ENCODE measurements at places on chromosomes 4 and X.

- H3K27ac ChIP-seq, result no peak overlapping the region
- H3K4me1 ChIP-seq, result no peaks in the 10 kb centered on the region
- DNase-seq, result no peak
- H3K4me3 ChIP-seq, result no peak overlapping the region
These were observed 42.8 kb downstream of the MAGEB17 start for GRCh38 chrX:16210061-16210460.

DNA sequence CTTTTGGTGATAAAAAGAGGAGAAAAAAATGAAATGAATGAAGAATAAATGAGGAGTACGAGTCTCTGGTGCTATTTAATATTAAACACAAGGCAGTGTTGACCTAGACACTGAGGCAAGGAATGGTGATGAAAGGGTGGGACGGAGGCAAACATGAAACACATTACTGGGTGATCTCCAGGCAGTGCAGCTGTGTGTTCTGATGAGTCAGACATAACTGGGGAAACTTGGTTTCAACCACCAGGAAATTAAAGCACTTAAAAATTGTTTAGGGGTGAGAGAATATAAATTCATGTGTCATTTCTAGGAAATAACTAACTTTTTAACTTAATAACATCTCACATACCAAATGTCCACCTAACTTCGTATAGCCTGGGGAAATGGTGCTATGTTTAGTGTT lies 19.7 kb upstream of the CXCL6 start:
- H3K27ac ChIP-seq, result no peak overlapping the region
- no peak for DNase-seq
- H3K4me1 ChIP-seq, result no peaks in the 10 kb centered on the region
- H3K27me3 ChIP-seq, result no peaks in the 10 kb centered on the region
- H3K36me3 ChIP-seq, result no peaks in the 10 kb centered on the region

GRCh38 chr4:131441004-131441688 lies 1707.9 kb upstream of the PCDH10 start:
- H3K36me3 ChIP-seq, result no peaks in the 10 kb centered on the region
- no peaks in the 10 kb centered on the region for H3K4me1 ChIP-seq
- DNase-seq, result no peak
- no peaks in the 10 kb centered on the region for H3K27me3 ChIP-seq

GRCh38 chr4:13933191-13933590 lies 305.7 kb upstream of the BOD1L1 start:
- no peaks in the 10 kb centered on the region for H3K27me3 ChIP-seq
- no peak for DNase-seq
- no peaks in the 10 kb centered on the region for H3K36me3 ChIP-seq
- H3K27ac ChIP-seq, result no peak overlapping the region
- no peaks in the 10 kb centered on the region for H3K4me1 ChIP-seq
